Naive thymus-derived CD4-positive, alpha-beta T cell (primary cell): ENCODE measurements at places on chromosomes 12 and 14.

DNA sequence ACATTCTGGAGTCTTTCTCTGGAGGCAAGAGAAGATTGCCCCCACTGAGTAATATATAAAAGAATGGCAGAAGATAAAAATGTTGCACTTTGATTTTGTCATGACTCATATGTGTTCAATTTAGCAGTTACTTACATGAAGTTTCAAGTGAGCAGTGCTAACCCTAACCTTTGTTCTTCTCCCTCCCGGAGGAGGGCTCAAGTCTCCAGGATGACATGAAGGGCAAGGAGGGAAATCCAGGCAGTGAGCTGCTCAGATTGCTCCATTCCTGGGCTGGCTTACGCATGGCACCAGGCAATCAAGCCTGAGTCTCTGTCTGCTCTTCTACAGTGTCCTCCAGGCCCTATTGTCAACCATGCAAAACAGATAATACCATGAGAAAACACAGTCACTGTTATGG lies 322.3 kb downstream of the DUSP6 start:
- DNase-seq = no peak
- H3K36me3 ChIP-seq = no peaks in the 10 kb centered on the region
- H3K27me3 ChIP-seq = no peaks in the 10 kb centered on the region
- H3K4me1 ChIP-seq = no peaks in the 10 kb centered on the region
- no peak overlapping the region for H3K27ac ChIP-seq

- DNase-seq = no peak
- no peaks in the 10 kb centered on the region for H3K27me3 ChIP-seq
- no peaks in the 10 kb centered on the region for H3K4me1 ChIP-seq
- H3K27ac ChIP-seq = no peak overlapping the region
- no peaks in the 10 kb centered on the region for H3K36me3 ChIP-seq
Observed at GRCh38 chr14:69323266-69323998, 63.5 kb downstream of the GALNT16 start.

GRCh38 chr14:31465111-31465510 lies 7.8 kb upstream of the DTD2 start:
- no peaks in the 10 kb centered on the region for H3K4me1 ChIP-seq
- no peak for DNase-seq
- H3K36me3 ChIP-seq = no peaks in the 10 kb centered on the region
- no peak overlapping the region for H3K4me3 ChIP-seq
- no peaks in the 10 kb centered on the region for H3K27me3 ChIP-seq

DNA sequence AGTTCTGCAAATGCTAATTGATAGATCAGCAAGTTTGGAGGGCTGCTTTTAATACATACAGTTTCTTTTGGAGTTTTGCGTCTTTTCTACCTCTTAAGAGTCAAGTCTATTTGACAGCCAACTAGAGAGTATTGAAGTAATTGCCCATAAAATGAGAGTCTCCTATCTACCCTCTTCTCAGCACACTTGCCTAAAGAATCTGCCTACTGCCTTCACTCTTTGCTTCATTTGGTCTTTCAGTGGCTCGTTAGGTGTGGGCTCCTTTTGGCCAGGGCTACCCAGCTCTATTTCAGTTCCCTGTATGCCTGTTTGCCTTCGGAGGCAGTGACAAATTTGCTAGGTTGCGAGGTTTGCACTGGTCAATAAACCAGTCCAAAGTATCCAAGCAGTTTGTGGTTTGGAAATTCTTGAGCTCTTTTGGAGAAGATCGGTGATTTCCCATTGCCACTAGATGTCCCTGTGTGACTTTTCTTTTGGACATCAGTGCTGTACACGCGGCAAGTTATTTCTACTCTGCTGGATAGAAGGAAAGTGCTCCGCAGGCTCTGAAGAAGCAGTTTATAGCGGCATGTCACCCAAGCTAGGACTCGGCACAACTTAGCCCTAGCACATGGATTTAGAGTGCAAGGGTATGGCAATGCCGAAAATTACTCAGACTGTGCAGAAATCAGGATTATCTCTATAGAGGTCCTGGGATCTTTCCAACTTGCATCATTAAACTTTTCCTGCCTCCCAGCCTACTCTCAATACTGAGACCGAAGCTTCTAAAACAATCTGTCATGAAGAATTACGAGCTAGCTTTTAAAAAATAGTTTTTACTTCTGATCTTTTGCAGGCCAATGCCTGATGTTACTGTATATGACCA lies 38.6 kb downstream of the MGST1 start:
- DNase-seq = no peak
- no peaks in the 10 kb centered on the region for H3K36me3 ChIP-seq
- no peak overlapping the region for H3K4me3 ChIP-seq
- H3K27me3 ChIP-seq = no peaks in the 10 kb centered on the region

GRCh38 chr14:71317385-71318096 lies 410.3 kb downstream of the PCNX1 start:
- peaks cover 16% of the 10 kb centered on the region for H3K4me1 ChIP-seq
- H3K4me3 ChIP-seq = no peak overlapping the region
- H3K36me3 ChIP-seq = no peaks in the 10 kb centered on the region
- no peak overlapping the region for H3K27ac ChIP-seq

DNA sequence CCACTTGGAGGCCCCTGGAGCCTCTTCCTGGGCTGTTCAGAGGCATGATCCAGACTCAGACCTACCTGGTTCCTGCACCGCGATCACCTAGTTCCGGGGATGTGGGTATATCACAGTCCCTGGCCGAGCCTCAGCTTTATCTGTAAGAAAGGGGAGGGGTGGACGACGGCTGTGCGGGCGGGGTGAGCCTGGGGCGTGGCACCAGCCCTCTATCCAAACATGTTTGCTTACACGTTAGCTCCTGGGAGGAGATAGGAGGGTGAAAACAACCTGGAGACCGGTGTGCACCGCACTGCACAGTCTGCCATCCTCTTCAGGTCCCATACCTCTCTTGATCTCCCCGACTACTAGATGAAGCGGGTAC lies 1.2 kb downstream of the ANKRD9 start:
- H3K27ac ChIP-seq = no peak overlapping the region
- peak; percentile 34 for DNase-seq
- H3K4me3 ChIP-seq = no peak overlapping the region
- H3K27me3 ChIP-seq = no peaks in the 10 kb centered on the region
- peaks cover 14% of the 10 kb centered on the region for H3K4me1 ChIP-seq

DNA sequence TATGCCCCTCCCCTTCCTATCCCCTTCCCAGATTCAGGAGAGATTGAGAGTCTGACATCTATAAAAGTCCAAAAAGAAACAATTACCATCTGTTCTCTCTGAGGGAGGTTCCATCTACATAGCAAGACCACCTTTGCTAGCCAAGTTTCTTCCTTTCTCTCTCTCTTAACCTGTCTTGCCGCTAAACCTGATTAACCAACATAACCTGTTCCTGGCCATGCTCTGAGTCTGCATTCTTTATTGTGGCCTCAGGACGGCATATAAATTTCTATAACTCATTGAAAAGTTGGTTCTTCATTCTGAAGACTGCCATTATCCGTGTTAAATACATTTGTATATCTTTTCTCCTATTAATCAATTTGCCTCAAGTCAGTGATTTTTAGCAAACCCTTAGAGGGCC lies 594.0 kb downstream of the KCNH5 start:
- no peak for DNase-seq
- no peak overlapping the region for H3K4me3 ChIP-seq
- no peaks in the 10 kb centered on the region for H3K27me3 ChIP-seq
- H3K36me3 ChIP-seq = no peaks in the 10 kb centered on the region
- H3K4me1 ChIP-seq = no peaks in the 10 kb centered on the region
- no peak overlapping the region for H3K27ac ChIP-seq

GRCh38 chr14:75531256-75531655 lies 9.0 kb downstream of the BATF start:
- H3K4me1 ChIP-seq = peaks cover 2% of the 10 kb centered on the region
- DNase-seq = no peak
- H3K27me3 ChIP-seq = no peaks in the 10 kb centered on the region
- H3K27ac ChIP-seq = no peak overlapping the region
- H3K36me3 ChIP-seq = no peaks in the 10 kb centered on the region

GRCh38 chr12:94191023-94191422 lies 42.6 kb downstream of the PLXNC1 start:
- H3K27me3 ChIP-seq = no peaks in the 10 kb centered on the region
- no peak overlapping the region for H3K27ac ChIP-seq
- no peak overlapping the region for H3K4me3 ChIP-seq
- H3K36me3 ChIP-seq = peaks cover 5% of the 10 kb centered on the region
- DNase-seq = no peak

DNA sequence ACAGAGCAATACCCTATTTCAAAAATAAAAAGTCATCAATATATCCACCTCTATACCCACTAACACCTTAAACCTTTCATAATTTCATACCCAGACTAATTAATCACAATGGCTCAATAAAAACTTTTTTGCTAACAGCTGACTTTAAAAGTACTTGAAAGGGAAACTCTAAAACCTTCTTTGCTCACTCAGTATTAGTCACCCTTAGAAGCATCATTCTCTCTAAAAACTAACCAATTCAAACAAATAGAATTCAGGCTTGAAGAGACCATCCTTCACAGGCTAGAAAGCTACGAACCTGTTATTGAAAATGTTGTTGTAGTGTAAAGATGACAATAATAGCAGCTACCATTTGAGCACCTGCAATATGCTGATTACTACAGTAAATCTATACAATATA lies 37.2 kb downstream of the HECTD1 start:
- no peak overlapping the region for H3K4me3 ChIP-seq
- no peak for DNase-seq
- no peaks in the 10 kb centered on the region for H3K27me3 ChIP-seq
- H3K27ac ChIP-seq = no peak overlapping the region

GRCh38 chr12:43336962-43337555 lies 214.9 kb downstream of the ADAMTS20 start:
- H3K4me1 ChIP-seq = no peaks in the 10 kb centered on the region
- no peak for DNase-seq
- H3K27me3 ChIP-seq = no peaks in the 10 kb centered on the region
- no peaks in the 10 kb centered on the region for H3K36me3 ChIP-seq
- H3K4me3 ChIP-seq = no peak overlapping the region
- no peak overlapping the region for H3K27ac ChIP-seq

DNA sequence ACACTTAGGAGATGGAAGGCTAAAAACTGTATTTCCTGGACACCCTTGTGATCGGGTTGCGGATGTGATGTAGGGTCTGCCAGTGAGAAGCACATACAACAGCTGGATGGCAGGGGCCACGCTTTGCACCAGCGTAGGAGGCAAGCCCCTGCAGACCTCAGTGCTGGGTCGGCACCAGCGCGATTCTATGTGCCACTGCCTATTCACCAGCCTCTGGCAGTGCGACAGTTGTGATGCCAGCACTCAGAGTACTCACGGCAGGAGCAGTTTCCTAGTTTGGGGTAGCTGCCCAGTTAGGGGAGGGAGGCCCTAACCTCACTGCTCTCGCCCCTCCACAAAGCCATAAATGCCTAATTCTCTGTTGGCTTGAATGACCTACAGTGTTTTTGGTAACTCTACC lies 31.6 kb downstream of the SPTLC2 start:
- no peak overlapping the region for H3K27ac ChIP-seq
- H3K36me3 ChIP-seq = no peaks in the 10 kb centered on the region
- H3K27me3 ChIP-seq = no peaks in the 10 kb centered on the region
- H3K4me1 ChIP-seq = peaks cover 16% of the 10 kb centered on the region

DNA sequence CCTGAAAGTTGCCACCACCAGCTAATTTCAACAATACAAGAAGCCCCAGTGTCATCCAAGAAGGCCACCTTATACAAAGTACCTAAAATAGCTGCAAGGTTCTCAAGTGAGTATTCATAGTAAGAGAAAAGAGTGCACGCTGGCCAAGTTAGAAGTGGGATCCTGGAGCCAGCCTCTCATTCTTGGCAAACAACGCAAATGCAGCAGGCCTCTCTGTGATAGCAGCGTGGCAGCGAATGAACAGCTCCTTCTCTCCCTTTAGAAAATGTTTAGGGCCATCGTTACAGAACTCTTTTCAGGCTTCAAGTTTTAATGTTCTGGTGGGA lies 78.0 kb upstream of the IFNG-AS1 start:
- no peaks in the 10 kb centered on the region for H3K4me1 ChIP-seq
- H3K27me3 ChIP-seq = no peaks in the 10 kb centered on the region
- H3K36me3 ChIP-seq = no peaks in the 10 kb centered on the region
- H3K27ac ChIP-seq = no peak overlapping the region

GRCh38 chr12:125114365-125115141 lies 49.3 kb downstream of the AACS start:
- no peaks in the 10 kb centered on the region for H3K27me3 ChIP-seq
- no peak overlapping the region for H3K27ac ChIP-seq
- no peaks in the 10 kb centered on the region for H3K36me3 ChIP-seq
- DNase-seq = no peak

DNA sequence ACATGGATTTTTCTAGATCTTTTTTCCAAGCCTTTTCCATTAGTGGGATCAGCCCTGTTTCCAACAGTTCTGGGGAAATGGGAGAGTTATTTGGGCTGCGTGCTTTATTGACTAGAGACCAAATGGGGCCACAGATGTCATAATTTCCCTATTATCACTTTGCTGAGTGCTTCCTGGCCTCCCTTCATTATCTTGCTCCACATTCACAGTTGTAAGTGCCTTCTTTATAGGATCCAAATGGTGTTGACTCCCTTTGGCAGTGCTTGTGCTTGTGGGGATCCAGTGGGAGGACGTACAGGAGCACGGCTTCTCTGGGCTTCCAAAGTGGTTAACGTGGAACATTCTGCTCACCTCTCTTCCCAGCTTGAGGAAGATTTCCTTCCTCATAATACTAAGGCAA lies 141.0 kb upstream of the RMST start:
- H3K4me3 ChIP-seq = no peak overlapping the region
- no peak overlapping the region for H3K27ac ChIP-seq
- no peaks in the 10 kb centered on the region for H3K4me1 ChIP-seq
- H3K27me3 ChIP-seq = no peaks in the 10 kb centered on the region
- no peak for DNase-seq
